ENCODE measurements at places on chromosomes 7 and 10.

GRCh38 chr7:6513541-6513940, 37.7 kb downstream of the GRID2IP start:
- no peak for DNase-seq

GRCh38 chr7:155999631-156000489, 187.6 kb upstream of the SHH start:
- DNase-seq, result no peak

GRCh38 chr7:42236266-42236975, 588 bp downstream of the GLI3 start:
- DNase-seq, result no peak

DNA sequence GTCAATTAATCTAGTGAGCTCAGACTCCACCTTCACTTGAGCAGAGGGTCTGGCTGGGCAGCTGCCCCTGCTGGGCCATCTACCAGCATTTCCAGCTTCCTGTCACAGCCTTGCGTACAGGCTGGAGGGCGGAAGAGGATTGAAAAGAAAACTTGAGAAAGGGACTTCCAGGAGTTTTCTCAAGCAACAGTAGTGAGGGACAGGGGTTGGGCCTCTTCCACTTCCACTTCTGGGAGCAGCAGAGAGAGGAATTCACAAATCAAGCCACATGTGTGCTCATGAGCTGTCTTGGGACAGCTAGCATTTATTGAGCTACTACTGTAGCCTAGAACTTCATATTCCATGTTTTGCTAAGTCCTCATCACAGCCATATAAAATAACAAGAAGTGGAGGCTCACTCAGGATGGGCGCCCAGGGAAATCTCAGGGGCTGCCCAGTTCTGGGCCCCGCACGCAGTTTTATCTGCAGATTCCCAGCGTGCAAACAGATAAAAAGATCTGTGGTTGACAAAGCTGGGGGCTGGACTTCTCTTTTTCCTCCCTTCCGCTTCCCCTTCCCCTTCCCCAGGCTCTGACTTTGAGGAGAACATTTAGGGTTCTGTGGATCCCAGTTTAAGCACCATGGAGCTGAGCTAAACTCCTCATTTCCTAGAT, 135.8 kb downstream of the RGS10 start:
- DNase-seq, result no peak
